ENCODE measurements at places on chromosomes 12 and 14.
A peak's percentile ranks its signal among the peaks of the same experiment; 100 is the strongest.

GRCh38 chr14:102973706-102974285, 51.3 kb downstream of the AMN start:
- DNase-seq: no peak

DNA sequence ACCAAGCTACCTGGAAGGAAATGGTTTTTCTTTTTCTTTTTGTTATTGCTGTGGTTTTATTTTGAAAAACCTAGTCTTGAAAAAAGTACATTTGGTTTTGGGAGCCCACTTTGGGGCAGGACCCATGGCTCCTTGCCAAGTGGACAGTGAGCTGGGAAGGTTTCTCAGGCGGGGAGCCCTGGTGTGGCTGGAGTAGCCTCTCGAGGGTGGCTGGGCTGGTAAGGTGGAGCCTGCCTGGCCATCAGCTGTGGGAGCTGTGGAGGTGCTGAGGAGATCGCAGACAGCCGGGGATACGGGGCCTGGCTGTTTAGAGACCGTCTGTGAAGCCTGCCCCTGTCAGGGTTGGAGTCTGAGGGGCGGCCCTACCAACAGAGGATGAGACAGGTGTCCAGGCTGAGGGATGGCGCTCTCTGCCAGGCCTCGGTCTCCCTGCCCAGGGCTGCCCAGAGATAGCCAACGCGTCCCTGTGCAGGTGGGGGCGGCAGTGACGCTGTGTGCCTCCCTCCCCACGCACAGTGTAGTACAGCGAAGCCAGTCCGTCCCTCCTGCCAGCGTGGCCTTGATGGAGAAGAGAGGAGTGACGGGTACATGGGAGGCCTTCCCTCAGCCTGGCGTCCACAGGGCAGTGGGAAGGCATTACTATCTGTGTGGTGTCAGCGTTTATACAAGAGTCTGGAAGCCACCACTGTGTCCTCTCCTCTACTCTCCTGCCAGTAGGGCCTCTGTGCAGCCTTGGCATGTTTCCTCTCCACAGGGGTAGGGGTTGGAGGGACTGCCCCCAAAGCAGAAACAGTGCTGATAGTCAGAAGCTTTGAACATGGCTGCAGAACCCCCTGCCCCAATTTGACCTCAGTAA, 5.9 kb downstream of the RIN3 start:
- DNase-seq: no peak

GRCh38 chr14:64265222-64265621, 28.9 kb downstream of the ESR2 start:
- no peak for DNase-seq

GRCh38 chr12:47035484-47035883, 43.9 kb upstream of the PCED1B start:
- no peak for DNase-seq

DNA sequence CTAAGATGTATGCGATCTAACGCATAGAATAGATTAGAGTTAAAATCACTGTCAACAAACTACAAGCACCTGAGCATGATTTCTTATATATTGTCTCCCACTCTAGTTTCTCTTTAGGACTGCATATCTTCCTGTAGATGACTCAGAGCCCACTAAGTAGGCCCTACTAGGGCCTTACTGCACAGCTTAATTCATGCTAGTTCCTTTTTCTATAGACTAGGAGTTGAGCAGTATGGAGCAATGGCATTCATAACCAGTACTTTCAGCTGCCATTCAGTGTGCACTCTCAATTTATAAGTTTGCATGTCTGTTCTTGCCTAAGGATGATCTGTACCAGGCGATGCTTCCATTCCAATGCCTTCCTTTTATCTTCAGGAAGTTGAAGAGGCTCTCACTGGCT, 103.5 kb downstream of the METTL25 start:
- no peak for DNase-seq

- no peak for DNase-seq
Measured at GRCh38 chr12:110039085-110039807, 9.1 kb downstream of the C12orf76 start.

GRCh38 chr14:22549981-22550673, 38.9 kb downstream of the DAD1 start:
- peak; percentile 50 for DNase-seq
